ENCODE measurements at places on chromosomes 5 and 9.

GRCh38 chr5:110705349-110705748 is 21.1 kb downstream of the TMEM232 start:
- DNase-seq = no peak

- peak; percentile 53 for DNase-seq
Observed at GRCh38 chr5:53425687-53426511, 54.5 kb upstream of the FST start.

DNA sequence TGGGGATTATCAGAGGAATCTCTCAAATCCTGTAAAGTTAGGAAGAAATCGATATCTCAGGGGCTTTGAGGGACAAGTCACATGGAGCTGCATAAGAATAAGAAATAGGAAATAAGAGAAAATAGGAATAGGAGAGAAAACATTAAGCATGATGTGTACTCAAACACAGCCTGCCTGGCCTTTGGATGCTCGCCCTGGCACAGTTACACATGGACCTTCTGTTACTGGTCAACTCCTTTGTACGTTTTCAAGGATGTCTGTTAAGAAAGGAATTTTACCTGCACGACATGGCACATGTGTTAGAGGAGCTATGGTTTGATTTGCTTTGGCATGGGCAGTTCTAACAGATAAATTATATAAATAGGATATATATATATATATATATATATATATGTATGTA is 321.2 kb downstream of the CDH12 start:
- no peak for DNase-seq

- DNase-seq = no peak
Observed at GRCh38 chr5:104513640-104514072, 951.1 kb upstream of the NUDT12 start.

- no peak for DNase-seq
Observed at GRCh38 chr9:16039988-16040761, 487.3 kb downstream of the CCDC171 start.

GRCh38 chr5:56357426-56357825 is 124.3 kb upstream of the ANKRD55 start:
- DNase-seq = no peak

DNA sequence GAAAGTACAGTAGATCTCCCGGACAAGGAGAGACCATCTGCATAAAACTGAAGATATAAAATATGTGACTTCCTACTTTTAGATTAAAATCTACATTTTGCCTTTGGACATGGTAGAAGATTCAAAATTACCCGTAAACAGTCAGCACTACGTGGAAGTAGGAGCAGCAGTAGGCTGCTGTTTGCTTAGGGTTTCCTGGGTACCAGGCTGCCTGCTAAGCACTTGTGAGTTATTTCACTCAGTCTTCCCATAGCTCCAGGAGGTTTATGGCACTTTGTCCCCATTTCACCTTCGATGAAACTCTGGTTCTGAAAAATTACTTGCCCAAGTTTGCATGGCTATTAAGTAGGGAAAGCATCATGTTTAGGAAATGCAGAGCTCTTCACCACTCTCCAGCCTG is 92.6 kb downstream of the STK32A start:
- no peak for DNase-seq

GRCh38 chr5:143162810-143163209 is 240.7 kb downstream of the NR3C1 start:
- DNase-seq = no peak

DNA sequence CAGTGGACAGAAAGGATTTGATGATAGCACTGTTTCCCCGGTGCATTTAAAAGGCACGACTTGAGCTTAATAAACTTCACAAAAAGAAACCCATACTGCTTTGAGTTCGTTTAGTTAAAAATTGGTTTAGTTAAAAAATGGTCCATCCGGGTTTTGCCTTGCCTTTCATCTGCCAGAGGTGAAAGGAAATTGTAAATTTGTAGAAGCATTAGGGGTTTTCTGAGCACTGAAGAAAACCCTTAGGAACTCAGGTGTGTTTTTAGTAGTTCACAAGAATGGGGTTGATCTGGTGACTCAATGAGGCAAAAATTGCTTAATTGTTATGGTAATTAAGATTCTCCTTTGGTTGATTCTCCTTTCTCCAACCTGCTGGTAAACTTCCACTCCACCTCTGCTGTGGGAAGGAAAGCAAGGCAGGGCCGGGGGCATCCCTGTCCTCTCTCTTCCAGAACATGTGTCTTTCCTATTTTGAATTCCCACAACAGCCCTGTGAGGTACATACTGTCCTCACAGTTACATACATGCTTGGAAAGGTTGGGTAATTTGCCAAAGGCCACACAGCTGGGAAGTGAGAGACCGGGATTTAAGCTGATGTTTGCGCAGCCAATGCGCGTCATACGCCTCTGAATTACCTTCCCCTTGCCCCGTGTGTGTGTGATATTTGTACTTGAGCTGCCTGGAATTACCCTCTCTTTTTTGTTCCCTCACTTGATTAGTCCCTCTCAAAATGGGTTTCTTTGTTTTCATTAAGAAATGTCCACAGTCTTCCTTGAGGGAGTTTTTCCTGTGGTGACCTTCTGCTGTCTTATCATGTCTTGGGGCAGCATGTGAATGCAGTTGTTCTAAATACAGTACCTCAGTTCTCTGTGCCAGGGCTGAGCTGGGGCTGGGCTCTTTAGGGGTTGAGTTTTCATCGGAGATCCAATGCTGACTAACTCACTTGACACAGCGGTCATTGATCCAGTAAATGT is 94.4 kb downstream of the ARHGAP26 start:
- DNase-seq = no peak
